ENCODE measurements at places on chromosomes 7 and 10. TPM values are rescaled to one million over a fixed set of nuclear protein-coding genes. Genes with fewer than 3 reads are reported as not detected.

The LOXL4 gene
- not detected for total RNA-seq

The GPR85 gene
- total RNA-seq = not detected

The TAS2R41 gene
- not detected for total RNA-seq

The GHRHR gene
- not detected for total RNA-seq

DNA sequence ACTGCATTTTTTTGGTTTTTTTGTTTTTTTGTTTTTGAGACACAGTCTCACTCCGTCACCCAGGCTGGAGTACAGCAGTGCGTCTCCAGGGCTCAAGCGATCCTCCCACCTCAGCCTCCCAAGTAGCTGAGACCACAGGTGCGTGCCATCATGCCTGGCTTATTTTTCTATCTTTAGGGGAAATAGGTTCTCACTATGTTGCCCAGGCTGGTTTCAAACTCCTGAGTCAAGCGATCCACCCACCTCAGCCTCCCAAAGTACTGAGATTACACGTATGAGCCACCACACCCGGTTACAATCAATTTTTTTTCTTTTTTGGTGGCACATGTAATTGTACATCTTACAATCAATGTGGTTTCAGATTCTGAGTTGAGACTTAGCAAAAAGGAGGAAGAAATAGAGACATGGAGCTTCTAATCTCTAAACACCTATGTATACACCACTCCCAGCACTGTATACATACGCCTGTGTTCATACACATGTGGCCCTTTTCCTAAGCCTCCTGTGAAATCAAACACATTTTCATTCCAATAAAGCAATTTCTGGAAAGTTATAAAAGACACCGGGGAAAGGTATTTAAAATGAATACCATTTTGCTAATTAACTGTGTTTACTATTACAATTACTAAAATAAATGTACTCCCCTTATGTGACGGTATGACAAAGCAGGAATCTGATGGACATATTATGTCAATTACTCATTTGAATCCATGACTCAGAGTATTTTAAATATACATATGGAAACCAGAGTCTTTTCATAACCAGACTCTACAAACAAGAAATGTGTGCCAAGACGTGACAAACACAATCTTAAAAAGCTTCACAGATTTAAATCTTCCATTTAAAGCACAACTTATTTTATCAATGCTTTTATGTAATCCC is 40.9 kb downstream of the SMURF1 start:
- DNase-seq = peak; percentile 20

DNA sequence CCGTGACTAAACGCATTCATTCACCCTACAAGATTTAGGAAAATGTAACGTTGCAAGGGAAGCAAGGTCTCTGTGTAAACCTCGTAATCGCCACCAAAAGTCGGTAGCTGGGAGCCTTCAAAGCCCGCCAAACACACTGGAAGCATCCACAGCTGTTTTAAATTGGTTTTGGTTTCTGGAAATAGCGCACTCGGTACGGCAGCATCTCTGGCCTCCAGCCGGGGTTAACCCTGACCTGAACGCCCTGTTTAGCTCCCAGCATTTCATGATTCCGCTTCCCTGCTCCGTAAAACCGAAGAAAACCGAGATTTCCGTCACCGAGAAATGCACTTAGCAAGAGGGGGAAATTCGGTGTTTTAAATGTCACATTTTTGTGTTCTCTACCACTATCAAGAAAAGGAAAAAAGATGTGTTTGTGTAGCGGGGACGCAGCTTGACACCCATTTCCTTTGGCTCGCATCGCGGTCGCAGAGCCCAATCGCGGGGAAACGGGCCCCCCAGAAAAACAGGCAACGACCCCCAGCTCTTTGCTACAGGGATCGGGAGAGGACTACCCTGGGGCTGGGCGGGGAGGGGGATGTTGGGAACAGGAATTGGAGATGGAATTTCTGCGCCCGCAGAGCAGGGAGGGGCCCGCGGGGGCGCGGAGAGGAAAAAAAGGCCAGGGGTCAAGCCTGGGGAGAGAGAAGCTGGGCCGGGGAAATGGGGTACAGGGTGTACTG is 646 bp downstream of the SGCE start:
- DNase-seq = no peak

GRCh38 chr10:70851597-70852475 is 36.1 kb downstream of the SGPL1 start:
- no peak for DNase-seq

DNA sequence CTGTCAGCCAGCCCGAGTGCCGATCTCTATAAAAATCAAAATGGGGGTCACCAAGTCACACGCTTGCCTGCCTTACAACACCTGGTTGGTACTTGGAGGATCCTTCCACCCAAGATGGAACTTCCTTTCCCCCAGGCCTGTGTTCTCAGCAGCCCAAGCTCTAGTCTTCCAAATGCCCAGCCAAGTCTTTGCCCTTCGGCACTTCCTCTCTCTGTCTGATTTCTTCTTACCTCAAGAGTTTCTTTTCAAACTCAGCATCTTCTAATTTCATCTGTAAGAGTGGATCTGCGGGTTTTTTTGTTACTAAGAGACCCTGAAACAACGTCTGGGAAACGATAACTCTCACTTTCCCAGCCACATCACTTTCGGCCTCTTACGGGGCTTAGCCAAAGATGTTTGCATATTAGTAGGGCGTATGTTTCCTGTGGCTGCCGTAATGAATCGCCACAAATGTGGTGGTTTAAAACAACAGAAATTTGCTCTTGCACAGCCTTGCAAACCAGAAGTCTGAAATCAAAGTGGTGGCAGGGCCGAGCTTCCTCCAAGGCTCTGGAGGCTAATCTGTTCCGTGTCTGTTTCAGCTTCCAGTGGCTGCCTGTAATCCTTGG is 219.9 kb downstream of the TCF7L2 start:
- DNase-seq = no peak

DNA sequence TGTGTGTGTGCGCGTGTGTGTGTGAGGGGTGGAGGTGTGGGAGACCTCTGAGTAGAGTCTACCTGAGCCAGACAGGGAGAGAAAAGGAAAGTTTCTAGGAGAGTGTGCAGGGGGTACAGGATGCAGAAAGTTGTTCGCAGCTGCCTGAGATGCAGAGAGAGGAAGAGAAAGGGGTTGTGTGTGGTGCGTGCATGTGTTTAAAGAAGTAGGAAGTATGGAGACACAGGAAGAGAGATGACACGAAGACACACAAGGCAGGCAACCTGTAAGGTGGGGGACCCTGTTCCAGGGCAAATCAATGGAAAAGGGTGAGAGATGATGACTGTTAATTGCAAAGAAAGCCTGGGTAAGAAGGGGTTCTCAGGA is 52.2 kb downstream of the C10orf105 start:
- no peak for DNase-seq

DNA sequence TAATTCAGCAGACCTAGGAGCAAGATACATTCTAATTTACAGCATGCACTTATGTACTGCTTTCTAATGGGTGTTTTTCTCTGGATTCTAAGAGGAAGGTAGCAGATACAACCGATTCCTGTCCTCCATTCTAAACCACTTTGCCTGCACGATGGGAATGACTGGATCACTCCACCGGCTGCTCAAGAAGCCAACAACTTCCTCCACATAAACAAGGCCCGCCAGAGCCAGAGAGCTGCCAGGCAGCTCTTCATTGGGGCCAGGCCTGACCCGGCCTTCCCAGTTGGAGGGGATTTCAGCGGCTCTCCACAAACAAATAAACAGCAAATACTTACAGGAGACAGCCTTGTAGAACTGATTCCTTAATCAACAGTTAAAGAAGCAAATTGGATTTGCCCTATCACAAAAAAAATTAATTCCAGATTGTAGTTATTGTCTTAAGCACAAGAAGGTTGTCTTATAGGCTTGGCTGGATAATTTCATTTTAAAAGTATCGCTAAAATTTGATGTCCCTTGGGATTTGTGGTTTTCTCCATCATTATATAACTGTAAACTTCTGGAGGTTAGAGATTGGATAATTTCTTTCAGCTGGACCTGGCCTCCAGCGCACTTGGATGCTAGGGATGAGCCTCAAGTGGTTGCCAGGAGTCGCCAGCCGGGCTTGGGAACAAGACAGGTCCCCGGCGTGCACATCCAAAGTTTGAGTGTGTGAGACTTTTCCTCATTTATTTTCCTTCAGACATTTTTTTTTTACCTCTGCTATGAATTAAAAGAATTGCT is 20.9 kb downstream of the EBF3 start:
- DNase-seq = no peak

- DNase-seq = no peak
These were observed 84.3 kb upstream of the MPP7 start for GRCh38 chr10:28387140-28387539.

DNA sequence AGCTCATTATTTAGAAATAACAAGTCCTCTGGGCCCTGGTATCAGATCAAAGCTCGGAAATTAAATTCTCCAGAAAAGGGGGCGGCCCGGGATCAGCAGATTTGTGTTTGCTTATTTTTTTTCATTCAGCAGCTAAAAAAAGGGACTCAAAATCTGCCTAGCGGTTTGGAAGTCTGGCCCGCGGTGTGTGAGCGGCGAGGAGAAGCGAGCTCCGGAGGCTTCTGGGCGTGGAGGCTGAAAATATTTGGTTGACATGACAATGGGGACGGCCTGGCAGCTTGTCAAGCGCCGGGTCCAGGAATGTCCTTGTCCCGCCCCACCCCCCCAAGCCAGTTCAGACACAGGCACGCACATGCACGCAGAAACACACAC is 43.4 kb downstream of the FOXL3 start:
- DNase-seq = no peak
